ENCODE measurements at places on chromosomes 6 and 20.

DNA sequence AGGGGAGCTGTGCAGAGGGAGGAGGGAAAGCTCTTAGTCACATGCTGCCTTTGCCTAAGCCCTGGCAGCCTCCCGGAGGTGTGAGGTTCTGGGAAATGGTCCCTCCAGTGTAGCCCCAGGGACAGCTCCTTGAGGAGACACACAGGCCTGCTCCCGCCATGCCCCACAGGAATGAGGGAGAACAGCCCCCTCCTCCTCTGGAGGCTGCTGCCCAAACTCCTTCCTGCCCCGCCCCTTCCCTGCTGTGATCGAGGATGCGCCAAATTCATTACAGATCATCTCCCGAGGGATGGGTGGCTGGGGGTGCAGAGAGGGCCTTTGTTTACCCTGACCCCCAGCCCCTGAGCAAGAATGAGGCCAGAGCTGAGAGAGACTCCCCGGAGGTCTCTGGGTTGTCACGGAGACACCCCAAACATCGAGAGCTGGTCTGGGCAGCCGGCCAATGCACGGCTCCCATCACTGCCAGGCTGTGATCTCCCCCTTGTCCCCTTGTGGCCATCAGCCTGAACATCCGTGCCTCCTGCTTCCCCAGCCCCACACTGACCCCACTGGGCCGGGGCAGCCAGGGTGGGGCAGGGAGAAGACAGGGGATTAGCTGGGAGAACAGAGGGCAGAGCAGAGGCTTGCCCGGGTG is 8.4 kb downstream of the CYP21A2 start:
- DNase-seq, result no peak

- DNase-seq, result no peak
These were observed 63.0 kb upstream of the IL20RA start for GRCh38 chr6:137107767-137108105.

DNA sequence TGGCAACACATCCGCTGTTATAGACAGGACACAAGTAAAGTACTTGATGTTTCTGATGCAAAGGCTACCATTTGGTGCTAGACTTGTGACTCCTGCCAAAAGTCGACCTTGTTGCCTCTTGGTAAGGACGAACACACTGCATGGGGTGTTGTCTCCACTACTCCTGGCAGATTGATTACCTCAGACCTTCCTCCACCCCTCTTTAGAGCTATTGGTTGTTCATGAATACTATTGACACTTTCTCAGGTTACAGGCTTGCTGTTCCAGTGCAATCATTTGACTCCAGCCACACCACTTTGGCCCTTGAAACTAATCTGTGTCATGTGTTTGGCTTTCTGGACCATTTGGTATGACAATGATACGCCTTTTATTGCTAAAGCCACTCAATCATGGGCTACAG is 62.3 kb downstream of the TRMT11 start:
- no peak for DNase-seq

- no peak for DNase-seq
These were observed 44.1 kb upstream of the FAM8A1 start for GRCh38 chr6:17556014-17556413.

- no peak for DNase-seq
These were observed 254.7 kb downstream of the NFATC2 start for GRCh38 chr20:51287628-51288413.

DNA sequence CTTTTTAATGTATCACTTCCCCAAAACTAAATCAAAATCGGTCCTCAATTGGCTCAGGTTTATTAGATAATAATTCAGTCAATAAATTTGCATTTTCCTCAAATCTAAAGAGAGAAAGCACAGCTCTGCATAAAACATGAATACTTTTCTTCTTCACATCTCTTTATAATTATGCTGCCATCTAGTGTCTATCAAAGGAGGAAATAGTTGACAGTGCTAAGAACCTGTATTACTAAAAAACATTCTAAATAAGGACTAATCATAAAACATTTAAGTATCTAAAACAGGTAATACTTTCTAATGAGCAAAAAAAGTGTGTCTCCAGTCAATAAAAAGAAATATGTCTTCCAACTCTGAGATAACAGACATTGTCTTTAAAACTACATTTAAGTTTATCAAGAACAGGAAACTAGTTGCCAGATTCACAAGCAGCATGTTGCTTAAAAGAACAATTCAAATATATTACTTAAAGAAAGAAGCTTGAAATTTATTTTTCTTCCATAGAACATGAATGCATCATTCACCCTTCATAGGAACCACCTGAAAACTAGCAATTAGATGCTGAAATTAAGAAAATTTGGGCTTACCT is 56.5 kb upstream of the DST start:
- peak; percentile 50 for DNase-seq

- DNase-seq, result peak; percentile 58
These were observed 112.0 kb upstream of the BEND6 start for GRCh38 chr6:56842686-56843475.

DNA sequence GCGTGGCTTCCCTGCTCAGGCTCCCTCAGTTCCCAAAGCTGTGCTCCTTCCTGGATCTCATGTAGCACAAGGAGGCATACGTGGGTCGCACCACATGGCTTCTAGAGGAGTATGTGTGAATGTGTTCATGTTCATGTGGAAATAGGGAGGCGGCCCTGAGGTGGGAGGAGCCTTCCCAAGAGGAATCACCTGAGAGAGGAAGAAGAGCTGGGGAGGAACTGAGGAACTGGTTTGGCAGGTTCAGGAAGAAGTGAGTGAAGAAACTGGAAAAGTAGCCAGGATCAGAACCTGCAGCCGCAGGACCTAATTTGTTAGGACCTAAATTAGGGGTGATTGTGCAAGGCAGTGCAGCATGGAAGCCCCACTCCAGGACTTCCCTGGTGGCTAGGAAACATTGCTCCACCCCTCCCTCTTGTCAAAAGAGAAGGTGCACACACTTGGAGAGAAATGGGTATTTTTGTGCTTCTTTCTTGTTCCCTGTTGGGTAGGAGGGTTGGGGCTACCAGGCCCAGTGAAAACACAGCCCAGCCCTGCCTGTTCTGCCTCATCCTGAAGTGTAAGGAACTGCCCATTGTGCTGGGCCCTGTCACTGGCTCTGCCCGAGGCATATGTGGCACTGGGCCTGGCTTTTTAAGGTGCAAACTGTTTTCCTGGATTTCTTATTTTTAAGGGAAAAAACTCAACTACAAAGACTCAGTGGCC is 20.7 kb downstream of the SYNJ2 start:
- peak; percentile 66 for DNase-seq

GRCh38 chr6:167492100-167492449 is 167.2 kb downstream of the TTLL2 start:
- no peak for DNase-seq

DNA sequence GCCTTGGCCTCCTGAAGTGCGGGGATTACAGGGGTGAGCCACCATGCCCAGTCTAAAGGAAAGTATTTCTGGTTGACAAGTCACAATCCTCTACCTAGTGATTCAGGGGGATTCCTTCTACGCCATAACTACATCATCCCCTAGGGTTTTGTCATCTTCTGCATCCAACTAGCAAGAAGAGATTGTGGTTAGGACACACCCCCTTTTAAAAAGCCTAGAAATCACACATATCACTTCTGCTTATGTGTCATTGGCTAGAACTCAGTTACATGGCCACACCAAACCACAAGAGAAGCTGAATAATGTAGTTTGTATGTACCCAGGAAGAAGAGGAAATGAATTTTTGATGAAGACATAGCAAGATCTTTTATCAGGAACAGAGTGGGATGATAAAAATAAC is 14.7 kb upstream of the CHD6 start:
- no peak for DNase-seq

DNA sequence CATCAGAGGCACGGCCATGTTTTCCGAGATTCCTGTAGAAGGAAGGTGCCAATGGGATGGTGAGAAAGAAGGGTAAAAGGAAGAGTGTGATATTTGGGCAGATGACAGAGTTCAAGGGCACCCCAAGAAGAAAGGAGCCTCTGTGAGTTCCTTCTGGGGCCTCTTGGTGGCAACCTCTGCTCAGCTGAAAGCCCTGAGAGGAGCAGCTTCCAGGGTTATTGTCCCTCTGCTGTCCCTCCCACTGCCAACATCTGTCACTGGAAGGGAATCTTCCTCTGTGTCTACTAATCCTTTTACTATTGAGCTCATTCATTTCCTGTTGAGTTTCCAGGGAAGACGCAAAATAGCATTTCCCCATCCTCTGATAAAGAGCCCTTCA is 40.0 kb upstream of the KCNK16 start:
- no peak for DNase-seq

DNA sequence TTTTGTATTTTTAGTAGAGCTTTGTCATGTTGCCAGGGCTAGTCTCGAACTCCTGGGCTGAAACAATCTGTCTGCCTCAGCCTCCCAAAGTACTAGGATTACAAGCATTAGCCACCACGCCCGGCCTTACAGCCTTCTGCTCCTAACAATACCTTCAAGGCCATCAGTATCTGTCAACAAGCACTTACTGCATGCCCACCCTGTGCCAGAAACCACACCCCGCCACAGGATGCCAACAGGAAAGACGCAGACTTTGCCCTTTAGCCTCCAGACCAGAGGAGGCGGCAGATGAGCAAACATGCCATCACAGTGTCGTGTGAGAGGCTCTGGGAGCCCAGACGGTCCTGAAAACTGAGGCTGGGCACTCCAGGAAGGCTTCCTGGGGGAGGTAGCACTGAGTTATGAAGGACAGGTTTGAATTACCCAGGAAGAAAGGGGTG is 34.7 kb upstream of the TGM3 start:
- peak; percentile 77 for DNase-seq

GRCh38 chr20:9867196-9867980 is 28.5 kb upstream of the PAK5 start:
- DNase-seq, result no peak

DNA sequence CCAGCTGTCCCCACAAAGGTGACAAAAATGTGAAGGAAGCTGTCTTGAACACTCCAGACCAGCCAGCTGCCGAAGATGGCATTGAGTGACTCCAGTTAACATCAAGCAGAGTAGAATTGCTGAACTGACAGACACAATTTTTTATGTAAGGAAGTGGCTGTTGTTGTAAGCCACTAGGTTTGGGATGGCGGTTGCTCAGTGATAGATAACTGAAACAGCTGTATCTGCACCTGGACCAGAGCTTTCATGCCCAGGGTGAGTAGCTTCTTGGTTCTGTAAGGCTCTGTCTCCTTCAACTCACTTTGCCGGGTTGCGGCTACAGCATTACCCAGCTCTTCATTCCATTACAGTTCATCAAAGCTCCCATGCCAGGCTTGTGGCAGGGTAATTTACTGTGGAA is 49.7 kb upstream of the DDR1 start:
- DNase-seq, result no peak

DNA sequence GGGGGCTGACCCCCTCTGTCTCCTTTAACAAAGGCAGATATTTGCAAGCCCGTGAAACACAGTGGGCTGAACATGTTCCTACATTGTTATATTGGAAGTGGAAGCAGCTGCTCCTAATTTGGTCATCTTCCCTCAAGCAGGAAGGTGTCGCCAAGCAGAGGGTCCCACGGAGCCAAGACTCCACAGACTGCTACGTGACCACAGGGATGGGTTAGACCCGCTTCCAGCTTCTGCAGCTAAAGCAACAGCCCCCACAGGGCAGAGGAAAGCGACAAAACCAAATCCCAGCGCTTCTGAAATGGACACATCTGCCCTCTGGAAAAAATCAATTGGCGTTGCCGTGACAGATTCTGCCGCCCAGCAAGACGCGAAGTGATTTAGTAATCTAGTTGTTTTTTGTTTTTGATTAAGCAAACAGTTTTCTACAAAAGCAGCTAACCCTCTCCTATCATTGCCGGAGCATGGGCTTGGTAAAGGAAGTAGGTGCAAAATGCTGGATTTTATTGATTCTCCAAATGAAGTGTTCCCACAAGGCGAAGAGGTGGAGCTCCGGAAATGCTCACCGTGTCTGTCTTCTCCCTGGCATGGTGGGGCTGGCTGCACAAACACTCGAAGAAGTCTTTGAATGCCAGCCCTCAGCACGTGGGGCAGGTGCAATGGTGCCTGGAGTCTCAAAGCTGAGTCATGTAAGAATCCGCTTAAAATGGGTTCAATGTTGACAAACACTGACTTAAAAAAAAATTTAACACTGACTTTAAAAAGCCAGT is 79.4 kb upstream of the FRMD1 start:
- no peak for DNase-seq

- no peak for DNase-seq
These were observed 15.2 kb downstream of the DNAH8 start for GRCh38 chr6:38730140-38730862.

- DNase-seq, result no peak
These were observed 481.9 kb downstream of the UTRN start for GRCh38 chr6:144767051-144767450.

DNA sequence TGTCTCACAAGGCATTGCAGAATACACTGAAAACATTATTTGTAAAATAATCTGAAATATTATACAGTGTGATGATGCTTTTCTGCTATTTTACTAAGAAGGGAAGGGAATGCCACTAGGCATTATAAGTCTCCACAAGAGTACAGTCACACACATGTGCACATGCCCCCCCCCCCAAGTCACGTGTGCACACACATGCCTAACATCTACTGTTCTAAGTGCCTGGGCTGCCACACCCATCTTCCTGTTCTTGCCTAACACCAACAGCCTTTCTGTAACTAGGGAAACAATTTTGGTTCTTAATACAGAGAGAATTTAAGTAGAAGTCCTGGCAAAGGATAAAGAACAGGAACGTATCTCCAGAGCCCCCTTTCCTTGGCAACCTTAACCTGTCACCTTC is 58.2 kb upstream of the BCLAF1 start:
- no peak for DNase-seq

GRCh38 chr6:64170316-64170715 is 534.7 kb downstream of the PHF3 start:
- DNase-seq, result no peak

GRCh38 chr6:51768087-51768486 is 319.3 kb downstream of the PKHD1 start:
- no peak for DNase-seq
